ENCODE measurements at places on chromosomes 4 and X. TPM values are rescaled to one million over a fixed set of nuclear protein-coding genes. Genes with fewer than 3 reads are reported as not detected.

S100G gene
- total RNA-seq = not detected

SSX2B gene
- not detected for total RNA-seq

ATP2B3 gene
- not detected for total RNA-seq

SYP gene
- total RNA-seq = 1.5 TPM

FRAS1 gene
- 3.7 TPM for total RNA-seq

PLAC8 gene
- 1.1 TPM for total RNA-seq

TRMT10A gene
- 4.6 TPM for total RNA-seq

DUSP9 gene
- total RNA-seq = 0.10 TPM

ASB12 gene
- 3.0 TPM for total RNA-seq

EREG gene
- total RNA-seq = 3.2 TPM

ARHGAP10 gene
- total RNA-seq = 69.2 TPM

SOX3 gene
- not detected for total RNA-seq
